PC-9 (cell line): ENCODE measurements at places on chromosomes 5 and 9. TPM values are rescaled to one million over a fixed set of nuclear protein-coding genes. Genes with fewer than 3 reads are reported as not detected.
A peak's percentile ranks its signal among the peaks of the same experiment; 100 is the strongest.

Gene ASS1
- total RNA-seq: 255 and 371 TPM in 2 replicates

Gene MACIR
- total RNA-seq: 21.0 and 28.4 TPM in 2 replicates

Gene UGT3A1
- not detected in 2 replicates for total RNA-seq

Gene ITGA2
- 24.7 and 35.8 TPM in 2 replicates for total RNA-seq

Gene FOXI1
- total RNA-seq: not detected in 2 replicates

DNA sequence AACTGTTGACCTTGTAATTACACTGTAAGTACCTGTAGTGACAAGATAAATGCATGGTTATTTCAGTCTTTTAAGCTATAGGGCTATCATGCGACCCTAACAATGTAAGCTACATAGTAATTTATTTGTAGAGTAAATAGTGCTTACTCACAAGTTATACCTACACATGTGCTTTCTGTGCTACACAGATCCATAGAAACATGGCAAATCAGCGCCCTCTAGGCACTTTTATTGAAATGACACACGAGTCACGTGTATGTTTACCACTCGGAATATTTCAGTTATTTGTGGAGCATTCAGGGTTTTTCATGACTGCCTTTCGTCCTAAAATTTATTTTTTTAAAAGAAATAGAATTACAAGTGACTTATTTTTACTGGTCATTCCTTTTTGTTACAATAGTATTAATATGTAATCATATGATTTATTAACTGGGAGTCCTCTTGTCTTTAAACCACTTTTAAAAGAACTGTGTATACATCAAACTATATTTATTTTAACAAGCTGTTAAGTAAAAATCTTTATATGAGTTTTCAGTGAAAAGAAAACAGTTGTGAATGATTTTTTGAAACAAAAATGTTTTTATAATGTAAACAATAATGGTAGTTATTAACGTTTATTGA lies 1242.3 kb upstream of the WWC1 start:
- DNase-seq: peak; percentile 6

DNA sequence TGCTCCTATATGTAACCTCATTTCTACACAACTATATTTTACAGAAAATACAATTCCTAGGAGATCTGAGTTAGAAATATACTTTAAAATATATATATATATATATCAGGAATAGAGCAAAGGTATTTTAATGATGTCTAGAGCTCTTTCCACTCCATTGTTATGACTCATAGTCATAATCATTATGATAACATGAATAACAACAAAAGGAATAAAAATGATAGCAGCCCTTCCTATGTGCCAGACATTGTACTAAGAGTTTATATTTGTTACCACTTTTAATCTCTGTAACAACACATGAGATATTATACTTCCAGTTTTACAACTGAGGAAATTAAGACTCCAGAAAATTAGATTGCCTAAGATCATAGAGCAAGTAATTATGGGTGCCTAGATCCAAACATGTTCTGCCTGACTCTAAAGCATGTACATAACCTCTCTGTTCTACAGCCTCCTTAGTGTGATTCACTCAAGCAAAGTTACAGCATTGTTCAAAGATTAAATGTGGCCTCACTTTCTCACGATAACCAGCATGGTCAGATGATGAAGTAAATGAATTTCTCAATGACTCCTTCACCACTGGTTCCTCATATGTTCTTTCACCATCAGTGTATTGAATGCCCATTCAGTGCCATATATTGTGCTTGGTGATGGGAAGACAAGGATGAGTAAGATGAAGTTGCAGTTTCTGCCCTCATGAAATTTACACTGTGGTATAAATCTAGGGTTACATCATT lies 452.1 kb downstream of the EFNA5 start:
- DNase-seq: peak; percentile 45

DNA sequence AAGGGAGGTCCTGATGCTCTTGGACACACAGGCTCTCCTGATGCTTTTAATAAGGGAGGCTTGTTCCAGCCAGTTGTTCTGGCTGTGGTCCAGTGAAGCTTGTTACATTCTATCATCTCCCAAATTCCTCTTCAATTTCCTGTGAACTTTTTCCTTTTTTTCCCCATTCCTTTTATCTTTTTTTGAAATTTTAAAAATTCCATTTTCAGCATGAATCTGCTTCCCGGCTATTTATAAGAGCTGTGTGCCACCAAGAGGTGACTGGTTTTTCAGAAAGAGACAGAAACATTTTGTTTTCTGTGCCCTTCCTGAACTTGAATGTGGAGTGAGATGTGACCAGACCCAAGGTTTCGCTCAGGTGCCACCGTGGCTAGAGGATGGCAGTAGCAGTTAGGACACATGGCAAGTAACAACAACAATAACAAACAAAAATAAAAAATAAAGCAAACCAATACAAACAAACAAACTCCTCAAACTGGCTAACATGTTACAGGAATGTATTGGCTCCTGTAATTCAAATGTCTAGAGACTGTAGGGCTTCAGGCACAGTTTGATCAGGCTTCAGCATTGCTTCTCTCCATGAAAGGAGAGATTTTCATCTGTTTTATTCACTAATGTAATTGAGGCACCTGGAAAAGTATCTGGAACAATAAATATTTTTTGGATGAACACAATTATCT lies 121.1 kb downstream of the BOD1 start:
- no peak for DNase-seq

Gene FRRS1L
- total RNA-seq: not detected in 2 replicates

- DNase-seq: no peak
These were observed 21.8 kb downstream of the ELOVL7 start for GRCh38 chr5:60822285-60822556.

DNA sequence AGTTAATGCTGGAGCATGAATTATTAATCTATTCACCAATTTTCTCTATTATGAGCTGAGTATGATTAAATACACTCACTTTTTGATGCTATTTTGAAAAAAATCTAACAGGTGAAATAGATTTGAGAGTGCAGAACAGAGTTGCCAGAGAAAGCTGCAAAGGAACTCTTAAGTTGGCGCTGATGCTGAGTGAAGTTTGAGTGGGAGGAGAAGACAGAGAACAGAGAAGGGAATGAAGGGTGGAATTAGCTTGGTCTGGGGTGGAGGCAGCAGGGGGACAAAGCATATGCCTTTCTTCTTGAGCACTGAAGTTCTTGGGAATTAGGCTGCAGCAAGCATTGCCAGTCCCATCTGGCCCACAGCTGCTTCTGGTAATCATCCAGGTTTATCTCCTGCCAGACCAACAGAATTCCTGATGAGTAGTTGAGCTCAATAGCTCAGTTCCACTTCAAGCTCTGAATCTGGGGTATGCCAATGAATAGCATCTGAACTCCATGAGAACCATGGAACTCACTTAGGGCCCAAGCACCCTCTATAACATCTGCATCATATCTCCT lies 290.1 kb downstream of the HINT1 start:
- no peak for DNase-seq

Gene FAM221B
- total RNA-seq: not detected in 2 replicates

- DNase-seq: no peak
These were observed 28.4 kb downstream of the SLC6A18 start for GRCh38 chr5:1253456-1254105.

GRCh38 chr9:132631685-132632084 lies 38.1 kb downstream of the DDX31 start:
- DNase-seq: no peak

DNA sequence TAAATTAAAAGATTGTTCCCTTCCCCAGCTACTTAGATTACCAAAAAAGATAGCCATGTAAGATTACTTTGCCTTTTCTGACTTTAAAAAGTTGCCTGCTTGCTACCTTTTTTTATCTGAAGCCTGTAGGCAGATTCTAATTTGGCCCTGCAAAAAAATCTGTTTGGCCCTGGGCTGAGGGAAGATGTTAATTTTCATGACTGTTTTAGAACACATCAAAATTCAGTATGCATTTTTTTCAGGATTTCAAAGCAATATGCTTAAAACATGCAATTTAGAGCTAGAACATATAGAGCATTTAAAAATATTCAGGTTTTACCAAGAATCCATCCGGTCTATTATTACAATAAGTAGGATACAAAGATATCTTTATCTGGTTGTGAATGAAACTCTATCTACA lies 563.6 kb downstream of the NR2F1-AS1 start:
- no peak for DNase-seq

Gene SPATA6L
- 5.9 and 7.1 TPM in 2 replicates for total RNA-seq

GRCh38 chr9:106107716-106108115 lies 413.4 kb downstream of the TMEM38B start:
- DNase-seq: no peak

DNA sequence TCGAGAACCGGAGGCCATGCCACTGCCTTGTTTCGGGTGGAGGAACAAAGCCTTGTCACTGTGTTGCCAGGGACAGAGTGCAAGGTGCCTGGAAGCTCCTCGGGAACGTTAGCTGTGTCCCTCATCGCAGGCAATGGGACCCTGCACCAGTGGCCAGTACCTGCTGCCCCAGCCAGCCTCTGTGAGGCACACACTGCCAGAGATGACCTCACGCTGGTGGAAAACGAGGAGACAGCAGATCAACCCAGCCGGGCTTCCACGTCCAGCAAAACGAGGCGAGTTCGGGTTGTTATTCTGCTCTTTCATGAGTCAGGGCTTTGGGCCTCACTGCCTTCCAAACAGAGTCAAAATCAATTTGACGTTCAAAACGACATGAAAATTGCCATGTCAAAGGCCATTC lies 104.1 kb downstream of the ADAMTS2 start:
- no peak for DNase-seq

GRCh38 chr5:112156211-112156610 lies 262.9 kb downstream of the EPB41L4A start:
- no peak for DNase-seq

GRCh38 chr5:52799358-52799982 lies 11.8 kb downstream of the ITGA1 start:
- peak; percentile 46 for DNase-seq

GRCh38 chr9:90308691-90309090 lies 333.9 kb downstream of the DIRAS2 start:
- DNase-seq: no peak

Gene RGMB
- 14.2 and 14.6 TPM in 2 replicates for total RNA-seq

Gene SH3GL2
- not detected in 2 replicates for total RNA-seq

DNA sequence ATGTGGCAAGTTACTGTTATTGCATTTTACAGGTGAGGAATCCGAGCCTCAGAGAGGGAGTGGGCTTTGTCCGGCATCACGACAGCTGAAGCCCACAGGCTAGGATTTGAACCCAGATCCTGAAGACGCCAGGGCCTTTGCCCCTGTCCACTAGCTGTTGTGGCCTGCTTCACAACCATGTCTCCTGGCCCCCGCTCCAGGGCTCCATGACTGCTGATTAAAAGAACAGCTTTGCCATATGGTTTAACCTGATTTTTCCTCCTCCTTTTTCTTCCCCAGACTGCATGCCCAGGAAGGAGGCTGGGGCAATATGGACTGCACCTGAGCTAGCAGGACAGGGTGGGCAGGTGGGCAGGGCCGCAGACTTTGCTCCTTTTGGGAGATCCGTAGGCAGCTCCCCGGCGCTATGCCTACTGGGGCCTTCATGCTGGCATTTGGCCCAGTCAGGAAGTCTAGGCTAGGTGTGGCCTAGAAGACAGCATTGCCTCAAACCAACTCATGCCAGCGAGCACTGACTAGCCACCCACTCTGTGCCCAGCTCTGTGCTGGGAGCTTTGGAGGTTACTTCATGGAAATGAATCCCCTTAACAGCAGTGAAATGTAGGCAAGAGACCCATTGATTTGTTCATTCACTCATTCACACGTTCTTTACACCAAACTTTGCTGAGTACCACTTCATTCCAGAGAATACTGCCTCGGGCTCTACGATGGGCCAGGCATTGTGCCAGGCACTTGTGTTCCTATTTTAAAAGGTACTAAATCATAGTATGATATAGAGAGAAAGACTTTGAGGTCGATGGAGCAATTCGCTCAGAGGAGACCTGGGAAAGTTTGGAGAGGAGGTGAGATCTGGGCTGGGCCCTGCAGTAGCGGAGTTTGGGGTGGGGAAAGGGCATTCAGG lies 94.3 kb upstream of the CPEB4 start:
- DNase-seq: peak; percentile 51

DNA sequence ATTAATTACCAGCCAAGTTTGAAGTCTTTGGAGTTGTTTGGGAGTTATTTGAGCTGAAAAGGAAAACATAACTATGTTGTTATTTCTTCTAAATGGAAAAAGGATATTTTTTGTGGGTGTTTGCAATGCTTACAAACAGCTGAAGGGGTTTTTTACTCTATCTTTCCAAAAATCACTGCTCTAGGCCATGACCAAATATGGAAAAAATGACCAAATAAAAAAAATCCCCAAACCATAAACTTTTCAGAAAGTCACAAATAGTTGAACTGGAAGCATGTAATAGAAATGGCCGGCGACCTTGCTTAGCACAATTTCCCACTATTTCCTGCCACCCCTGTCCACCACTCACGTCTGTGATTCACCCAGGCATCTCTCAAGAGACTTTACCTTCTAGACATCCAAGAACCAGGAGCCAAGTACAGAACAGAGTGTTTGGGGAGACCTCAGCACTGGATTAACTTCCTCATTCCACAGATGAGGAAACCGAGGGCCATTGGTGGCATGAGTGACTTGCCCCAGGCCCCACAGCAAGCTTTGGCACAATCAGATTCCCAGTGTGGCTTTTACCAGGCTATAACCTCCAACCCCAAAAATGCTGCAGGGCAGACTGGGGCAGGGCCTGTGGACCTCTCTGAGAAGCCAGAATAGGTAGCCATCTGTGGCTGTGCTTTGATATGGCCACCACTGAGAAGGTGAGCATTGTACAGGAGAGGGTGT lies 84.5 kb downstream of the NRG2 start:
- peak; percentile 93 for DNase-seq

Gene CEL
- total RNA-seq: 2.7 TPM in 2 replicates

DNA sequence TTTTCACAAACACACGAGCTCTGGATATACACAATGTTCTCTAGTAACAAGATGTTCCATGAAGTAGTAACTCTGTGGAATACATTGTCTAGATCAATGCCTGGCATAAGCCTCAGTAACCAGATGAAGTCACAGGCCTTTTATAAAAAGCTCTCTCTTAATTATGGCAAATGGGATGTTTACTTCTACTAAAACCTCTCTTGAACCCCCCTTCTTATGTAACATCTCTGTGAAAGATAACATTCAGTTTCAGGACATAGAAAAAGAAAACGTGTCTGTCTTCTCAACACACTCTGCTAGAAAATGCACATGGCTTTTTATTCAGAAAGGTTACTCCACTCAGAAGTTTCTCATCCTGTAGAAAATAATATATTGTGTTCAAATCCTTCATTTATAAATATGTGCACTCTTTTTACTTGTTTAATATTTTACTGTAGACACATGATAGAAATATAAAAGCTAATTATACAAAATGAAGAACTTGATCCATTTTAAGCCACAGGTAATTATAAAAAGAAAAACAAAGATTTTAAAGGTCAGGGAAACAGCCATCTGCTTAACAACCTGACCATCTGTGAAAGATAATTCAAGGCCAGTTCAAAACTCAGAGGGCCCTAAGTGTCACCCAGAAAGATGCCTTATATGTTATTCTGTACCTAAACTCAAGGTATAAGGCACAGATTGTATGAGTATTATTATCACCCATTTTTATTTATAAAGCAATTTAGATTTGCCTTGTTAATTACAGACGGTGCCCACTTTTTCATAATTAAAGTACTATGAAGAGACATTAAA lies 812.0 kb downstream of the CDH18 start:
- DNase-seq: no peak

GRCh38 chr5:103891151-103891550 lies 328.6 kb upstream of the NUDT12 start:
- no peak for DNase-seq

GRCh38 chr9:34085581-34086500 lies 37.2 kb upstream of the UBAP2 start:
- no peak for DNase-seq

Gene LCN12
- 9.3 and 14.2 TPM in 2 replicates for total RNA-seq
